Omental fat pad (tissue), 4 donors: ENCODE measurements at places on chromosomes 6 and 20. TPM values are rescaled to one million over a fixed set of nuclear protein-coding genes. Genes with fewer than 3 reads are reported as not detected.

GRCh38 chr20:34915131-34915530, 38.7 kb downstream of the ACSS2 start:
- DNase-seq, result no peak

- DNase-seq, result no peak
These were observed 23.9 kb upstream of the DACT2 start for GRCh38 chr6:168343239-168344150.

- DNase-seq, result no peak
These were observed 28.6 kb downstream of the JAG1 start for GRCh38 chr20:10645205-10645570.

DNA sequence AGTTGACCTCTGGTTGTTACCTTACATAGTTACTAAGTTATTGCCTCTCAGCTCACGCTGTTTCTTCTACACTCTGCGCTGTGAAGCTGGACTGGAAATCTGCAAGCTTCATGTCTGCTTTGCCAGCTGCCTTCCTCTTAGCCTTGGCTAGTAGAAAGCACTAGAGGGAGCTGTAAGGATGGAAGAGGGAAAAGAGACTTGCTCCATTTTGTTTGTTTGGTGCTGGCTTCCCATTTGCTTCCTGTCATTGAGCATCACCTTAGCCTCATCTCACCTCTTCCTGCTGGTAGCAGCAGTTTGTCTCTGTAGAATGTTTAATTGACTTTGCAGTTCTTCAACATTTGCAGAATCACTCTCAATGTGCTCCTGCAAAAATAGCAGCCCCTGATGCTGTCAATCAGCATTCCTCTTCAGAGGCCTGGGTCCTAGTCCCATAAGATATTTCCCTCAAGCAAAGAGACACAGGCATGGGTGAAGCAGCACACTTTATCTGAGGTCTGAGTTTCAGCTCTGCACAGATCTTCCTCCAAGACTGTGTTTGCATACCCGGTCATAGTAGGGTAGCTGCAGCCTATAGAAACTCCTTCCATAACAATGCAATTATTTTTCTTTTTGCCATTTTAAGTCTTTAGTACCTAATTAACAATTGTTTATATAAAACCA, 302.2 kb upstream of the EPHA7 start:
- DNase-seq, result no peak

GRCh38 chr6:1242446-1242845, 69.5 kb upstream of the FOXQ1 start:
- no peak for DNase-seq

- DNase-seq, result no peak
These were observed 66.3 kb downstream of the ATXN1 start for GRCh38 chr6:16694781-16695578.

- no peak for DNase-seq
These were observed 26.7 kb downstream of the NPEPL1 start for GRCh38 chr20:58719258-58719657.

- DNase-seq, result no peak
These were observed 166.5 kb downstream of the KIF6 start for GRCh38 chr6:39558591-39559190.

DNA sequence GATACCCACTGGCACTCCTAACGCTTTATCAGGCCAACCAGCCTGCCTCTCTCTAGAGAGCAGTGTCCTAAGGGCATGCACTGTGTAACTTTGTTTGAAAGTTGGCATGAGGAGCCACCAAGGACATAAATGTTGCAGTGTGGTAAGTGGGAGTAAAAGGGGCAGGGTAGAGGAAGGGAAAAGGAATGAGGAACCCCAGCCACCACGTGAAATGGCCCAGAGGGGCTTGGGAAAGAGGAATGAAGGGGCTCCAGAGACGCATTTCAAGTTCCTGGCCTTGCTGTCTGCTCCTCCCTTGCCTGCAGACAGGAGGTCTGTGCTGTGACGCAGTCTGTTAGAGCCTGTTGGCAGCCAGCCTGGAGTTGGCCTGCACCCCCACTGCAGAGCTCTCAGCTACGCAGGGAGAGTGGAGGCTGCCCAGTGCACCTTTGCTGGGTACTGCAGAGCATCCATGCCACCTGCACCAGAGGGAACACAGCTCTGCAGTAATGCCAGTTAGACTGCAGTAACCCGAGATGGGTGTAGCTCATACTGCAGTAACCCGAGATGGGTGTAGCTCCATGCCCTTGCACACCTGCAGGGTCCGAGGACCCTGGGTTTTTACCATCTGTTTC, 86.8 kb upstream of the SNAP25 start:
- DNase-seq, result no peak

Gene SMIM26
- total RNA-seq, result 116 TPM

DNA sequence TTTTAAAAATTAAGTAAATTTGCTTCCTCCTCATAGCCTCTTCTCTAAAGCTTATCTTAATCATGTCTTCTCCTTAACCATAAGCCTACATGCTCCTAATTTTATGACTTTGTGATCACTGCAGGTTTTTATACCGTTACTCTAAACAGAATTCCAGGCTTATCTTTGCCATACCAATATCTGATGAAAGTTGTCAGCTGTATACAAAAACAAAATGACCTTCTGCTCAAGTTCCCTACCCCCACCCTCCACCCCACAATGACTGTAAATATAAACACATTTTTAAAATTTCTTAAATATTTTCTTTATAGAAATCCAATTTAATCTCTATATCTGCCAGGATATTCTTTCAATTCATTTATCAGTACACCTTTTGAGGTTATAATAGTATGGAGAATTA, 60.5 kb upstream of the SGK1 start:
- no peak for DNase-seq

DNA sequence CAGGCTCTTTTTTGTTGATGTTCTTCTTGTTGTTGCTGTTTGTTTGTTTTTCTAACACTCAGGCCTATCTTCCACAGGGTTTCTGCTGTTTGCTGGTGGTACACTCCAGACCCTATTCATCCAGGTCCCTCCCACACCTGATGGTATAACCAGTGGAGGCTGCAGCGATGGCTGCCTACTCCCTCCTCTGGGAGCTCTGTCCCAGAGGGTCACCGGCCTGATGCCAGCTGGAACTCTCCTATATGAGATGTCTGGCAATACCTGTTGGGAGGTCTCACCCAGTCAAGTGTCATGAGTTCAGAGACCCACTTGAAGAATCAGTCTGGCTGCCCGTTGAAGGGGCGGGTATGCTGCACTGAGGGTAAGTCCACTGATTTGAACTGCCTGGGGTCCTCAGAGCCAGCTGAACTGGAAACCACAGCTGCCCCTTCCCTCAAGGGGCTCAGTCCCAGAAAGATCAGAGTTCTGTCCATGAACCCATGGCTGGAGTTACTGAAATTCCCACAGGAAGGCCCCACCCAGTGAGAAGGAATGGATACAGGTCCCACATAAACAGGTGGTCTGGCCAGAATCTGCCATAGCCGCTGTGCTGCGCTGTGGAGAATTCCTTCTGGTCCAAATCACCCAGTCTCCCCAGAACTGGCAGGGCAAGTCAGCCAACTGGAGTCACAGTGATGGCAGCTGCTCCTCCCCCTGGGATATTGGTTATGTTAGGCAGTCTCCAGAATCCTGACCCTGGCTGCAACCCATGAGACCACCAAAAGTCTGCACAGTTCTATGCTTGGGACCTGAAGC, 664.4 kb downstream of the FRK start:
- no peak for DNase-seq

Gene SMOC2
- total RNA-seq, result 53.1 TPM

Gene TRIM15
- not detected for total RNA-seq

GRCh38 chr6:35015476-35015875, 125.7 kb downstream of the TCP11 start:
- DNase-seq, result no peak

DNA sequence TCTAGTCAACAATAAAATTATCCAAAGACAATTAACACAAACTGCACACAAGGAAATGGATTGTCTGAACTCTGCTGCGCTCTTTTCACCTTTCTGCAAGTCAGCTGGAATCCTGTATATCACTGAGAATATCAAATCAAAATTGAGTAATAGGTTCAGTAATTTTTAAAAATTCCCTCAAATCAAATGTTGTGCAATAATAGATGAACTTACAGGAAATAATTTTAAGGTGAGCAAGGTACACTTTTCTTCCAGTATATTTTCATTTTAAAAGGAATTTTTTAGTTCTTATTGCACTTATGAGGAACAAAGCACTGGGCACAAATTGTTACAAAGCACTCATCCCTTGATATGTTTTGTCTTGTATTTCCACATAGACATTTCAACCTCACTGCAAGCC, 1.2 kb downstream of the SAYSD1 start:
- no peak for DNase-seq

DNA sequence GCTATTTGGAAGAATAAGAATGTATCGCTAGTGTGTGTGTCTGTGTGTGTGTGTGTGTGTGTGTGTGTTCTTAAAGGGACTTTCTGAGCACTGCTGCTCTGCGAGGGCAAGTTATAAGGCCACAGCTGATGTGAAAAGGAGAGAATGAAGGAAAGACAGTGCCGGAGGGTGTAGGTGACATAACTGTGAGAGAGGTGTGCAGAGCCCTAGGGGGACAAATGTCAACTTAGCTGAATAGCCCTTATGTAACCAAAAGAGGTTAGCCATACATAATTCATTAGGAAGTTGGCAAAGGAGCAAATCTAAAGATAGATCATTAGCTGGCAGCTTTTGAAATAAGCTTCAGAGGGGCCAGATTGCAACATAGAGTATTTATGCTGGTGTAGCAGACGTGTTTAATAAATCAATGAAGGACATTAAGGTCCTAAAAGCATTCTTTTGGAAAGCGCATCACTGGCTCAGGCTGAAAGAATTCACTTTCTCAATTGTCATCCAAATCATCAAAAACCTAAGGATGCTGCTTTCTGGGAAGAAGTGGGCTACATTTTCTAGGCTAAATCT, 81.0 kb downstream of the NDUFAF5 start:
- DNase-seq, result no peak

DNA sequence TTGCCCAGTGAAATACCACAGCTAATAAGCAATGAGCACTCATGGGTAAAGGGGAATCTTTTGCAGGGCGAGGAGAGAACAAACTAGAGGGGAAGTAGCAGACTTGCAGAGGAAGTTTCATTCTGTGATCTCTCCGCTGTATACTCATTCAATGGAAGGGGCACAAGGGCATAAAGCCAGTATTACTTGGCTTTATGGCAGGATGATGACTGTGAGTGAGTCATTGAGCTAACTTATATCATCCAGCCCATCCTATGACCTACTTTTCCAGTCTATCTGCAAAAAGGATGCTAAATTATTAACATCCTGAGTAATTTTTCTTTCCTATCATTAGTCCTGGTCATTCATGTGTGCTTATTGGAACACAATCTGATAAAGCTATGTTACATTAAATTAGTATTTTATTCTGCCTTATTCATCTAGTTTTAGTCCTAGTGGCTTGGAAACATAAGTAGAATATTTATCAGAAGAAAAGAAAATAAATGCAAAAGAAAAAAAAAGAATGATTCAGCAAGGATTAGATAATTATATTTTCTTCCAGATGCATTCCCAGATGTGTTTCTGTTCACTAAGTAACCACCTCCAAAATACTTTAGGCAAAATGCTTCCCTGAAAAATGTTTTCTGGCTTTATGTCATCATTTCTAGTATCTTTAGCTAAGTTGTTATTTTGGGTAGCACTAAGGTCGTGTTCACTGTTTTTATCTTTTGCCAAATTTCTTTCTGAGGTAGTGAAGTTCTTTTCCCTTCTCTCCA, 471.7 kb downstream of the CDKAL1 start:
- DNase-seq, result no peak

DNA sequence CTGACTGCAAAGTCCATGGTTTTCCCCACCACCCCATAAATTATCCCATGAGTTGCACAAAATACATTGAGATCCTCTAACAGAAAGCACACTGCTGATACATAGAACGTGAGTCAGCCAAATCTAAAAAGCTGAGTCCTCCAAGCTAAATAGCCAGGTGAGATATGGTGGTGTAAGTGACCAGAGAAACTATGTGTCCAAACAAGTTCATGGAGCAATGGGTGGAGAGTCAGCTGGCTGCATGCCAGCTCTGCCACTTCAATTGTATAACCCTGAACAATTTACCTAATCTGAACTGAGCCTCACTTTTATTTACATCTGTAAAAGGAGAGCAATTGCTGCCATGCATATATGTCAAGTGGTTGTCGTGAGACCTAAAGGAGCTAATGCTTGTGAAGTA, 9.7 kb downstream of the SNAP25 start:
- DNase-seq, result no peak

- no peak for DNase-seq
These were observed 53.9 kb downstream of the PXDC1 start for GRCh38 chr6:3697609-3698008.

DNA sequence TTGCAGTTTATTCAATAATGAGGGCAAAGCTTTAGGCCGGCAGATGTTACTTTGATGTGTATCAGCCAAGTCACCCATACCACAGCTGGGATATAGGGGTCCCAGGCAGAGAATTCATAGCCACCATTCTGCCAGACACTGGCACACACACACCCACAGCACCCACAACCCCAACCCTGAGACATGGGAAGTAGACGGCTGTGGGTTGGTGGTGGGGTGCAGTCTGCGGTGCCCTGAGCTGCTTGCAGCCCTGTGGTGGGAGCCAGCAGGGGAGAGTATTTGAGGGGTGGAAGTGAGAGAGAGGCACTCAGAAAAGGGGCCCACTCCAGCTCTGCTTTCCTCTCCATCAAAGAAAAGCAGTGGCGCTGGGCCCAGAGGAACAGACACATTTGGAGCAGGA, 125.3 kb downstream of the FOXO3 start:
- DNase-seq, result no peak

GRCh38 chr6:82766476-82766875, 299.2 kb downstream of the UBE3D start:
- DNase-seq, result no peak
